CD8-positive, alpha-beta memory T cell (primary cell): ENCODE measurements at places on chromosomes 2 and 18. TPM values are rescaled to one million over a fixed set of nuclear protein-coding genes. Genes with fewer than 3 reads are reported as not detected.

GRCh38 chr2:44330801-44331200, 30.5 kb downstream of the PREPL start:
- H3K27me3 ChIP-seq, result no peaks in the 10 kb centered on the region
- DNase-seq, result no peak

- peaks cover 6% of the 10 kb centered on the region for H3K27me3 ChIP-seq
- DNase-seq, result no peak
- no peaks in the 10 kb centered on the region for H3K36me3 ChIP-seq
- H3K27ac ChIP-seq, result no peak overlapping the region
- no peaks in the 10 kb centered on the region for H3K4me1 ChIP-seq
Observed at GRCh38 chr18:74310411-74310810, 5.2 kb upstream of the C18orf63 start.

GRCh38 chr18:63342206-63342605, 22.6 kb upstream of the BCL2 start:
- H3K27ac ChIP-seq, result no peak overlapping the region
- no peaks in the 10 kb centered on the region for H3K4me1 ChIP-seq
- DNase-seq, result peak; percentile 22

- H3K4me1 ChIP-seq, result peaks cover 8% of the 10 kb centered on the region
- no peaks in the 10 kb centered on the region for H3K27me3 ChIP-seq
- H3K27ac ChIP-seq, result no peak overlapping the region
- no peaks in the 10 kb centered on the region for H3K36me3 ChIP-seq
- H3K4me3 ChIP-seq, result no peak overlapping the region
Observed at GRCh38 chr2:42828487-42829425, 36.4 kb upstream of the HAAO start.

GRCh38 chr2:24123922-24124580, 782 bp downstream of the FAM228B start:
- H3K27me3 ChIP-seq, result no peaks in the 10 kb centered on the region
- no peak for DNase-seq
- H3K27ac ChIP-seq, result peak overlapping the region; percentile 68
- H3K4me1 ChIP-seq, result peaks cover 11% of the 10 kb centered on the region
- H3K4me3 ChIP-seq, result peak overlapping the region; percentile 76
- no peaks in the 10 kb centered on the region for H3K36me3 ChIP-seq

- DNase-seq, result no peak
- no peak overlapping the region for H3K27ac ChIP-seq
- H3K36me3 ChIP-seq, result no peaks in the 10 kb centered on the region
- no peaks in the 10 kb centered on the region for H3K4me1 ChIP-seq
- no peak overlapping the region for H3K4me3 ChIP-seq
Observed at GRCh38 chr2:145203891-145204290, 684.0 kb upstream of the ZEB2 start.

DNA sequence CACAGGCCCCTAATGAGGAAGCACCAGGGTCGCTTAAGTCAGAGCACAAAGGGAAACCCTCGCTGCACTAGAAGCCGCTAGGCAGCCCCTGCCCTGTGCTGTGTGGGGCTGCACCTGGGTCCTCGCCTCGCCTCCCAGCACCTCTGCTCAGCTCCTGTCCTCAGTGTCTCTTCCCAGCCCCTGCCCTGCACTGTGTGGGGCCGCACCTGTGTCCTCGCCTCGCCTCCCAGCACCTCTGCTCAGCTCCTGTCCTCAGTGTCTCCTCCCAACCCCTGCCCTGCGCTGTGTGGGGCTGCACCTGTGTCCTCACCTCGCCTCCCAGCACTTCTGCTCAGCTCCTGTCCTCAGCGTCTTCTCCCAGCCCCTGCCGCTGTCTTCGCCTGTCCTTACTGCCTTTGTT, 342.8 kb downstream of the EIPR1 start:
- no peaks in the 10 kb centered on the region for H3K27me3 ChIP-seq
- H3K27ac ChIP-seq, result no peak overlapping the region
- H3K4me1 ChIP-seq, result no peaks in the 10 kb centered on the region
- DNase-seq, result no peak
- no peaks in the 10 kb centered on the region for H3K36me3 ChIP-seq
- H3K4me3 ChIP-seq, result no peak overlapping the region

DNA sequence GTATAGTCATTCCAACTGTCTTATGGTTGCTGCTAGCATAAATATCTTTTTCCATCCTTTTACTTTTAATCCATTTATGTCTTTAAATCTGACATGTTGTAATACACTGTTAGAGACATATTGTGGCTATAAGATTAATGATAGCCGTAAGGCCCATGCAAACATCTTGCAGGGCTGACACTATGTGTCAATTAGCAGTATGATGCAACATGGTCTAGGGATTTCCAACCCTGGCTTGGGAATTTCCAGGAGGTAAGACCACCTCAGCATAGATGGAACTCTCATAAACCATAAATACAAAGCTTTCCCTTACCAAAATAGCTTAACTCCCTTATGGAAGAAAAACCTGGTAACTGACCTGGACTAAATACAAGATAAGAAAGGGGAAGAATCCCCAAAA, 16.5 kb downstream of the SCLY start:
- no peaks in the 10 kb centered on the region for H3K4me1 ChIP-seq
- H3K4me3 ChIP-seq, result no peak overlapping the region
- DNase-seq, result no peak
- no peaks in the 10 kb centered on the region for H3K27me3 ChIP-seq
- H3K27ac ChIP-seq, result no peak overlapping the region
- peaks cover 13% of the 10 kb centered on the region for H3K36me3 ChIP-seq

DNA sequence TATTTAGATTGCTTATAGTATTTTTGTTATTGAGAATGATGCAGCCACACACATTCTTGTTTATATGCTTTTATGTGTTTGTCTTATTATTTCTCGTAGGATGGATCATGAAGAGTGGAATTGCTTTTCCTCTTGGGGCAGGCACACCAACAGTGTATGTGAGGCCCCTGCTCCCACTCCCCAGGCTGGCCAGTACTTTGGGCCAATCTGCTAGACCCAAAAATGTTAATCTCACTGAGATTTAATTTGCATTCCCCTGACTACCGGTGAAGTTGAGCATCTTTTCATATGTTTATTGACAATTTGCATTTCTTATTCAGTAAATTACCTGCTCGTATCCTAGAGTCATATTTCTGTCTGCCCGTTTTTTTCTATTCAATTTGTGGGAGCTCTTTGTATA, 4.7 kb upstream of the MYCN start:
- no peak for DNase-seq
- peaks cover under 1% of the 10 kb centered on the region for H3K4me1 ChIP-seq
- no peak overlapping the region for H3K27ac ChIP-seq
- H3K4me3 ChIP-seq, result no peak overlapping the region

GRCh38 chr2:225512876-225513540, 113.5 kb downstream of the NYAP2 start:
- no peaks in the 10 kb centered on the region for H3K27me3 ChIP-seq
- no peaks in the 10 kb centered on the region for H3K4me1 ChIP-seq
- DNase-seq, result no peak
- no peak overlapping the region for H3K4me3 ChIP-seq
- no peaks in the 10 kb centered on the region for H3K36me3 ChIP-seq

GRCh38 chr2:84194181-84194580, 264.9 kb downstream of the SUCLG1 start:
- DNase-seq, result no peak
- no peaks in the 10 kb centered on the region for H3K27me3 ChIP-seq
- H3K4me3 ChIP-seq, result no peak overlapping the region
- H3K27ac ChIP-seq, result no peak overlapping the region

- H3K27ac ChIP-seq, result no peak overlapping the region
- H3K27me3 ChIP-seq, result no peaks in the 10 kb centered on the region
- H3K4me3 ChIP-seq, result no peak overlapping the region
- DNase-seq, result no peak
- no peaks in the 10 kb centered on the region for H3K4me1 ChIP-seq
Observed at GRCh38 chr2:220696280-220696669, 875.8 kb downstream of the EPHA4 start.

- no peaks in the 10 kb centered on the region for H3K36me3 ChIP-seq
- DNase-seq, result no peak
- H3K4me1 ChIP-seq, result no peaks in the 10 kb centered on the region
Observed at GRCh38 chr2:65831509-65831908, 399.1 kb upstream of the SPRED2 start.

DNA sequence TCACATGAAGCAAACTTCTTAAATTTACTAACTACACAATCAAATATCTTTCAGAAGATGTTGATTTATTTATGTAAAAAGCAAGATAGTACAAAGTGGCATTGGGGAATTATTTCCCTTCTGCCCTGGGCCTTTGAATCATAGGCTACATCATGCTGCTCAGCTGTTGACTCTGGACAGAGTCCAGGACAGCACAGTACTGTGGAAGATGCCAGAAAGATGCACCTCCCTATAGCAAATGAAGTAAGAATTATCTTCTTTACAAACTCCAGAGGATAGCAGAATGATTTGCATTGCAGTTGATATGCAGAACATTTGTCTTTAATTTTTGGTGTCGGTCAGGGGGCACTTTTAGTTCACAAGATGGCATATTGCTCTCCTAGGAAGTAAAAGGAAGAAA, 1354.5 kb upstream of the ZEB2 start:
- no peak for DNase-seq
- no peaks in the 10 kb centered on the region for H3K4me1 ChIP-seq

DNA sequence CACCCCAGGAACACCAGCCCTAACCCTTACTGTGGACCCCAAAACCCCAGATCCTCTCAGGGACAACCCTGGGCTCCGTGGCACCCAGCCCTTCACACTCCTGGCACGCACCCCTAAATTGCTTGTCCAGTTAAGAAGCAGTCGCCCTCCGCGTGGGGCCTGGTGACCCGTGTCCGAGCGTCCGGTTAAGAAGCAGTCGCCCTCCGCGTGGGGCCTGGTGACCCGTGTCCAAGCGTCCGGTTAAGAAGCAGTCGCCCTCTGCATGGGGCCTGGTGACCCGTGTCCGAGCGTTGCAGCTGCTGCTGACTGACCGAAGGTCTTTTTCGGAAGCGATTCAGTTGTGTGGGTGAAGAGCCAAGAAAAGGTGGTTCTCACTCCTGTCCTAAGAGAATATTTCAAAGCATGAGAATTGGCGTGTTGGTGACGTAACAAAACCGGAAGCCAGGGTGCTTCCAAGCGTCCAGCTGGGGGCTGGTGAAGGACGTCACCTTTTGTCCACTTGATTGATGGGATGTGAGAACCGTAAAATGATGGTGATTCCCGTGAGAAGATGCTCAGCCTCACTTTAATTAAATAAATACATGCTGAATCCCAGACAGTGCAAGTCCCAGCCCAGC, 70.5 kb downstream of the KCNG2 start:
- H3K36me3 ChIP-seq, result no peaks in the 10 kb centered on the region
- H3K4me1 ChIP-seq, result no peaks in the 10 kb centered on the region
- H3K27me3 ChIP-seq, result no peaks in the 10 kb centered on the region
- no peak for DNase-seq

DNA sequence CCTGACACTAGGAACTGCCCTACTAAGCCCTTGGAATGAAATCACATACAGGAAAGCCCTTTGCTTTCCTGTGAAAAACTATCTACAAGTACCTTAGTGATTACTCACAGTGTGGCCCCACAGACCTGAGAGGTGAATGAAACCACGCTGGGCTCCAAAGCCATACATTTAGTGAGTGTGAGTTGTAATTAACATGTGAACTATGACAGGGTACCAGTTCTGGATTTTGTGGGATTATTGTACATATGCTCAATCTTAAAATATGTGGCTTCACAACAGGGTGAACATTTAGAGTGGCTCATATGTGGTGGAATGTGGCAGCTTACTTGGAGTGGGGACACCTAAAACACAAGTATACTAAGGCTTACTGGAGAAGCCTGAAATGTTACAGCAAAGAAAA, 12.3 kb downstream of the KCTD1 start:
- H3K4me3 ChIP-seq, result no peak overlapping the region
- H3K4me1 ChIP-seq, result no peaks in the 10 kb centered on the region
- H3K27ac ChIP-seq, result no peak overlapping the region
- H3K27me3 ChIP-seq, result no peaks in the 10 kb centered on the region
- no peak for DNase-seq
- H3K36me3 ChIP-seq, result no peaks in the 10 kb centered on the region

DNA sequence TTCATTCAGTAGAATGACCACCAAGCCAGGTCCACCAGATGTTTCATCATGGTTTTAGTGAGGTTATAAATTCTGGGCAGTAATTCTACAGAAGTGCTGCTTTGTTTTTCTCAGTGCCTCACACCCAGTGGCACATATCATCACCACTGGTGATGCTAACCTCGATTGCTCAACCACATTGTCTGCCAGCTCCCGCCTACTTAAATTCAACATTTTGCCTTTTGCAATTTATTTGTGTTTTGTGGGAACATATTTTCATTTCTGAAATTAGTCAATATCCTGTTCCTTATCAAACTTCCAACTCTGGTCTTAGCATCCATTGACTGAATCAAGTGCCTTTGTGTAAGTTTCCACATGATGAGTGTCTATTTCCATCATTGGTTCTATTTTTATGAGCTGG, 62.3 kb upstream of the TMEM178A start:
- H3K4me1 ChIP-seq, result no peaks in the 10 kb centered on the region
- H3K36me3 ChIP-seq, result no peaks in the 10 kb centered on the region
- no peak overlapping the region for H3K4me3 ChIP-seq
- no peak for DNase-seq
- H3K27ac ChIP-seq, result no peak overlapping the region

- H3K4me1 ChIP-seq, result no peaks in the 10 kb centered on the region
- H3K36me3 ChIP-seq, result no peaks in the 10 kb centered on the region
- no peak overlapping the region for H3K4me3 ChIP-seq
- no peaks in the 10 kb centered on the region for H3K27me3 ChIP-seq
- no peak for DNase-seq
Observed at GRCh38 chr2:222100704-222101699, 197.8 kb downstream of the PAX3 start.

- H3K27ac ChIP-seq, result no peak overlapping the region
- no peaks in the 10 kb centered on the region for H3K27me3 ChIP-seq
- H3K4me3 ChIP-seq, result no peak overlapping the region
- no peak for DNase-seq
Observed at GRCh38 chr2:238270606-238271005, 17.8 kb downstream of the PER2 start.

DNA sequence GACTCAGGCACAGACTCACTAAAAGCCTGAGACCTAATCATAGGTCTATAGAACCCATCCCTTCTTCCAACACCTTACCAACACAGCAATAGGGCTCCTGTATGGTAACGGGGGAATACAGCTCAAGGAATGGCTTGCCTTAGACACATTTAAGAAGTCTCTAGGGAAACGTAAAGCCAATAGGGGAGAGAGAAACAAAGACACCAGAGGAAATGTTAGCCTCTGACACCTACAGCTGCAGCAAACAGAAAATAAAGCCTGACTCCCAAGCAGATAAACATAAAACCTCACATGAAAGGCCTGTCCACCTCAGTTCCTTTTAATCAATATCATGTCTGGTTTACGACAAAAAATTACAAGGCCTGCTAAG, 51.1 kb upstream of the NCOA1 start:
- H3K36me3 ChIP-seq, result no peaks in the 10 kb centered on the region
- H3K27ac ChIP-seq, result no peak overlapping the region
- no peaks in the 10 kb centered on the region for H3K4me1 ChIP-seq
- no peak overlapping the region for H3K4me3 ChIP-seq
- DNase-seq, result no peak

GRCh38 chr18:48951448-48952286, 902 bp upstream of the SMAD7 start:
- DNase-seq, result peak; percentile 77
- H3K36me3 ChIP-seq, result no peaks in the 10 kb centered on the region
- peak overlapping the region; percentile 75 for H3K4me3 ChIP-seq
- H3K4me1 ChIP-seq, result peaks cover 32% of the 10 kb centered on the region
- no peaks in the 10 kb centered on the region for H3K27me3 ChIP-seq
- peak overlapping the region; percentile 92 for H3K27ac ChIP-seq

AOX1 gene
- total RNA-seq, result not detected

SMAD2 gene
- total RNA-seq, result 343 TPM

ASIC4 gene
- not detected for total RNA-seq

GALM gene
- total RNA-seq, result 107 TPM

C2orf78 gene
- not detected for total RNA-seq

RIT2 gene
- not detected for total RNA-seq
